ENCODE measurements at places on chromosomes 2 and 18. TPM values are rescaled to one million over a fixed set of nuclear protein-coding genes. Genes with fewer than 3 reads are reported as not detected.

Gene GREB1L
- 1.2 TPM for total RNA-seq

Gene RAB27B
- 5.0 TPM for total RNA-seq

Gene SERPINB13
- total RNA-seq: not detected

Gene EMX1
- not detected for total RNA-seq

Gene SRD5A2
- total RNA-seq: not detected

Gene PREPL
- 89.9 TPM for total RNA-seq

Gene CNGA3
- total RNA-seq: 0.13 TPM

Gene FBXO48
- 0.19 TPM for total RNA-seq

Gene BOLL
- not detected for total RNA-seq

Gene RNU2-63P
- total RNA-seq: not detected

Data from aortic smooth muscle cell (primary cell).